Islet precursor cell (in vitro differentiated cells): ENCODE measurements at places on chromosomes 6 and 20.

DNA sequence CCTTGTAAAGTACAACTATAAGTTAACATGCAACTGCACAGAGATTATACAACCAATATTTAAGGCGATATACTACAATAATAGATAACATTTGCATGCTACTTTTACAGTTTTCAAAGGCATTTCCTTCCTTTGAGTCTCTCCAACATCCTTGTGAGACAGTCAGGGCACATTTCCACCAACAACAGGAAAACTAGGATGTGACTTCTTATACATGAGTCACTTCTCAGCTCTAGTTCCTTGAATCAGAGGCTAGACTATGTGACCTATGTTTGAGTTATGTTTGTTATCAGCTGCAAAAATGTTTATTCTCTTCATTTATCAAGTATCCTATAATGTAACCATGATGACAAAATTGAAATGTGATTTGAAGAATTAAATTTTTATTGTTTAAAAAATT is 51.7 kb upstream of the TFAP2D start:
- DNase-seq = no peak

DNA sequence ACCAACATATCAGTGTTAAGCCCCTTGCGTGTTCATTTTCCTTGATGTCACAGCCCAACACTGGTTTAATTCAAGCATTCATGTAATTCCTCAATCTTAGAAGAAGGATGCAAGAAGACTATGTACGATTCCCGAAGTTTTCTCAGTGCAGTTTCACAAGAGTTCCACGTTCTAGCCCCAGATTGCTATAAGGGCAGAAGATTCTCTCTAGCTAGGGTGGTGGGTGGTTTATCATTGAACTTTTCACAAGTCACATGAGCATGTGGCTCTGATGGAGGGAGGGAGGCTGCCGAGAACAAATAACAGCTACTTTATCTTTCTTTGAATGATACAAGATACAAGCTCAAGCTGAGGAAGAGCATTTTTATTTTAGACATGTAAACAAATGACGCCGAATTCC is 71.9 kb upstream of the NHSL1 start:
- DNase-seq = no peak

- DNase-seq = no peak
These were observed 13.6 kb downstream of the CNBD2 start for GRCh38 chr20:35981969-35982368.

- DNase-seq = no peak
These were observed 4.0 kb downstream of the EEF1A1 start for GRCh38 chr6:73516514-73517489.

DNA sequence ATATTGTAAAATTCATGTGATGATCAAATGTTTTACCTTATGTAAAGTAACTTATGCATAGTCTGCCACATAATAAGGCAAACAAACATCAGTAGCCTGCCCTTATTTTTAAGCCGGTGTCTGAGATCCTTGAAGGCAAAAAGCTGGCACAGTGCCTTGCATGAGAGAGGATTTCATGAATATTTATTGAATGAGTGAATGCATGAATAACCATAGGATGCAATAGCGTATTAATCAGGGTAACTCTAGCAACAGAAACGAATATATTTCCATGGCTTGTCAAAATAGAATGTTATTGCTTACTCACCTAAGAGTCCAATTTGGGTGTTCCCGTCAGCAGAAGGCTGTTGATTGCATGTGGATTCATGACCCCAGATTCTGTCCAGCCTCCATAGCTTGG is 34.9 kb downstream of the BTBD3 start:
- DNase-seq = no peak

DNA sequence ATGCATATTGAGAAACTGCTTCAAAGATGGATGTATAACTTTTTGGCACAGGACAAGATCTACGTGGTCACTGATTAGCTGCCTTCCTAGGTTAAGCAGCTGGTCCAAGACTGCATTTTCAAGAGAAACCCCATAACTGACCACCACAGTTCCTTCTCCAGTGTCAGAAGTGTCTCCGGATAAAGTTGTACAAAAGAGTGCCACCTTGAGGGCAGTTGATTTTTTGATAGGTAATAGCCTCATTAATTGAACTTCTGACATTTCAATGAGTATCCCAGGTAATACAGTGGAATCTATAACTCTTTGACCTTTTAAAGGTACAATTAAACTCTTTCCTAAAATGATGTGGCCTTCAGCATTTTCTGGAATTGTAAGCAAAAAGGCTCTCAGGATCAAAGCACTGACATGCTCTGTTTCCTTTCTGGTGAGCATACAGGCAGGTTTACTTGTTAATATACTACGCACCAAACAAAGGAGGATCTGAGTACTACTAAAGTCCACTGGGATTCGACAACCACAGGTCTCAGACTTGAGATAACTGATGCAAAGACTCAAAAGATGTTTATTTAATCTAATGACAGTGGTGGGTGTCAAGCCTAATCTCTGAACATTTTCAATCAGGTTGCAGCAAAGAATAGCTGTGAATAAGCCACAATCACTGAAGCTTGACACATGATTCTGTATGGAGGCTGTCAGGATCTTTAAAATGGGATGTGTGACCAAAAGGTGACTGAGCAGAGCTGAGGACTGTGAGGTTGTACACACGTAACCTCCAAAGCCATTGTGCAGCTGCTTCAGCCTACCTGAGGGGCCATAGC is 21.2 kb downstream of the MKKS start:
- DNase-seq = no peak

GRCh38 chr20:4775322-4776078 is 53.8 kb downstream of the PRND start:
- peak; percentile 20 for DNase-seq

- DNase-seq = no peak
These were observed 394.5 kb downstream of the PLCB1 start for GRCh38 chr20:8526610-8527009.

DNA sequence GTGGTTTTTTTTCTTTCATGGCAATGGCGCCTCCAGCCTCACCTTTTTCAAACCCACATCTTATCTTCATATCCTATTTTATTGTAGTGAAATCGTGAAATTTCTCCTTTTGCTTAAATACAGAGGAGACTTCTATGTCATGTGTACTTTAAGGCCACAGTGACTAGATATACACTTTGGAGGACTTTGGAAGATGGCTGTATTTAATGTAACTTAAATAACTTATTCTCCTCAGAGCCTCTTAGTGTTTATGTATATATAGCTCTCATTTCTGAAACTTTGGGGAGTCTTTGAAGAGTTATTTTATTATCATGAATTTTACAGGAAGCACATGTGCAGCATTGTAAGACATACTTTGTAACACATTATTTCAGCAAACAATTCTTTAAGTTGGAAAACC is 968 bp downstream of the LAMA2 start:
- no peak for DNase-seq

- peak; percentile 37 for DNase-seq
These were observed 17.3 kb upstream of the CCDC167 start for GRCh38 chr6:37516920-37517405.

GRCh38 chr6:37033255-37033654 is 27.8 kb downstream of the FGD2 start:
- DNase-seq = no peak

DNA sequence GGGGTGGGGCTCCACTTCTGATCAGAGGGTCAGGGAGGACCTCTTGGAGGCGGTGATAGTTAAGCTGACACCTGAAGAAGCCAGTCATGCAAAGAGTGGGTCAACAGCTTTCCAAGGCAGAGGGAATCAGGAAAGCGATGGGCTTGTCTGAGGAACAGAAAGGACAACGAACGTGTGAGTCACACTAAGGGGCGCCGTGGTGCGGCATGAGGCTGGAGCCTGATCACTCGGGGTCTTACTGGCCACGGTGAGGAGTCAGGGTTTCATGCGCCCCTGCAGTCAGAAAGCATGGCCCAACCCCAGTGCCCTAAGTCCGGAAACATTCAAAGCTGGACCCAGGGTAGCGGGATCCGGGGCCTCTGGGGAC is 50.6 kb upstream of the SLC32A1 start:
- peak; percentile 67 for DNase-seq

DNA sequence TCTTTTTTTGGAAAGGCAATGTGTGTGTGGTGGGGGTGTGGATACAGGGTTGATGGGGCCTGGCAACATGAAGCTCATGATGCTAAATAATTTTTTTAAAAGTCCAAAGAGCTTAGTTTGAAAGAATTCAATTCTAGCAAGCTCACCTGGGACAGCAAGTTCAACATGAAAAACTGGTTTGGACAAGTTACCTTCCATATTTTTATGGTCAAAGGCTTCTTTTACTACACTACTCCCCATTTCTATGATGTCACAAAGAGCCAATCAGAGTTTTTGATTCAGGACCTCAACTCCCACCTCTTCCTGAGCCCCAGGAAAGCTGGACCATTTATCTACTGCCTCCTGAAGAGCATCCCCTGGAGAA is 66.1 kb upstream of the CTNNBL1 start:
- no peak for DNase-seq

GRCh38 chr6:112018619-112019416 is 35.1 kb upstream of the CCN6 start:
- no peak for DNase-seq

GRCh38 chr6:3457710-3458602 is 1.1 kb upstream of the SLC22A23 start:
- DNase-seq = peak; percentile 70

GRCh38 chr20:8155812-8156211 is 23.7 kb downstream of the PLCB1 start:
- no peak for DNase-seq
